Nucleus accumbens (tissue), 56 donors: ENCODE measurements at places on chromosomes 12 and 14.

DNA sequence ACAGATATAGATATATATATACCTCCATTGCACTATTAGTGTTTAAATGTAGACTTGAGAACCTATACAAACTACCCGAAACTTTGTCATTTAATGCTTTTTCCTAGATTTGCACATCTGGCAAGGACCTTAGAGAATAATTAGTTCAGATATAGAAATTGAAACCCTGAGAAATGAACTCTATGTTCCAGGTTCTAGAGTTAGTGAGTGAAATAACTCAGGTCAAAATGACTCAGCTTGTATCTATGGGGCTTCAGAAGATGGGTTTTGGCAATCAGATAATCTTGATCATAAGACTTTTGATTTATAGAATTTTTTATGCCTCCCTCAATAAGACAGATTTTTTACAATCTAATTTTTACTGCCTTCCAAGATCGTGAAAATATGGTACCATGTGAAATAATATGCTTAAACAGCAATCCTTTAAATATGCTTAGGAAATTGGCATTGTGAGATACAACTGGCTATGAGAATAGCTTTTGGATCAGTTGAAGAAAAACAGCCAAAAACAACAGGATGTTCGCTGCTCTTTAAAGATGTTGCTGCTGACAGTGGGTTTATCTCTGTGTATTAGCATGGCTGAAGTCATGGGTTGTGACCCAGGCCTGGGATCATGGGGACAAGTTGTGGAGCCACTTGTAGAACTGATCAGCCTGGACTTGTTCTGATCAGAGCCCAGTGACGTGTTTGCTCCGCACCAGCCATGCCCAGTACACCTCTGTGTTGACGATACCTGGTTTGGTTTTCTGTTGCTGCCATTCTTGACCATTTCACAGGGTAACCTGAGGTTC lies 63.6 kb downstream of the TTLL5 start:
- no peak for DNase-seq

DNA sequence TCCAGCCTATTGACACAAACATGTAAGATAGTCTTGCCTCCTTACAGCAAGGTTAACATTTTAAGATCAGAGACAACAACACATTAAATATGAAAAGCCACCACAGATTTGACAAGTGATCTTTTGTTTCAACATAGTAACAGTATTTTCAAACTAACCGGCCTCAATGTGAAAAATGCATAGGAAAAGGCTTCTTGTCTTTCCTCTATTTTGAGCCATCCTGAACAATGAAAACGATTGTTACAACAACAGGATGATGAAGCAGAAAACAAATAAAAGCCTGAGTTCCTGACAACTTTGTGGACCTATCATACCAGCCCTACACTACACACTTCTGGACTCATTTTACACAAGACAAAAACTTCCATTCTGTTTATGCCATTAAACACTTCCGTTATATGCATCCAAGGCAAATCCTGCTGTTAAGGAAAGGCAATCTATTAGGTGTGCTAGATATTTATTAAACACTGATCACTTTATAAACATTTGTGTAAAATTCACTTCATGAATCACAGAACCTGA lies 37.3 kb downstream of the BAZ1A start:
- DNase-seq: no peak

DNA sequence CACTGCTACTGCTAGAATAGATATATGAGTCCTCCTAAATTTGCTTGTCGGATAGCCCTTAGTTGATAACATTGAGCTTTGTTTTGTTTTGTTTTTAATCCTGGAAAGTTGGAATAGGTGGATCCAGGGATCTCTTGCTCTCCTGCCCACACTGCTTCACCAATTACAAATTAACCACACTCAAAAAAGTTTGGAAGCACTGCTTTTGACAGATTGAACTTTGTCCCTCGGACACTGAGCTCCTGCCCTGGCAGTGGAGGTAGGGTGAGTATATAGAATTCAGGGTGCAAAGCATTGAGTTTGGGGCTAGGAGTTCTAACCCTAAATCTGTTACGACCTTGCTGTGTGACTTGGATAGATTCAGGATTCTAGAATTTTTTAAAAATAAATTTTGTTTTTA lies 15.1 kb upstream of the SYNDIG1L start:
- no peak for DNase-seq

DNA sequence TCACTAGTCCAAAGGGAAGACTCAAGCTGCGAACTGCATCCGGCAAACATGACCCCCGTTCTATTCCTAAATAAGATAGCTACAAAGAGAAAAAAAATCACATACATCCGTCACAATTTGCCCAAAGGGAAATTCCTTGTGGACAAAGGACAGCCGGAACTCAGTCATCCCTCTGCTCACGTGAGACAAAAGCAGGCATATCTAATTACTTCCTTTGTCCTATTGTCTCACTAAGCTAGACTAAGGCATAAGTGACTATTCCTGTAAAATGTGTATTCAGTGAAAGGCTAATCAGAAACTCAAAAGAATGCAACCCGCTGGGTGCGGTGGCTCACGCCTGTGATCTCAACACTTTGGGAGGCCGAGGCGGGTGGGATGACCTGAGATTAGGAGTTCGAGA lies 27.2 kb upstream of the NINJ2 start:
- DNase-seq: no peak

DNA sequence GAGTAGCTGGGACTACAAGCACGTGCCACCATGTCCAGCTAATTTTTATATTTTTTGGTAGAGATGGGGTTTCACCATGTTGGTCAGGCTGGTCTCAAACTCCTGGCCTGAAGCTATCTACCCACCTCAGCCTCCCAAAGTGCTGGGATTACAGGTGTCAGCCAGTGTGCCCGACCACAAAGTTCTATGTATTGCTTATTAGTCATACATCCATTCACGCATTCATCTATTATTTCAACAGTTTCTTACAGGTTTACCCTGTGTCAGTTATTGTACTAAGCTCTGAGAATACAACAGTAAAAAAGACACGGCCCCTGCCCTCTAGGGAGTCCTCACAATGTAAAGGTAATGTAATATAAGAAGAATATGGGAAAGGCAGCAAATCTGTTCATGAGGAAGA lies 188.9 kb upstream of the BTG1 start:
- no peak for DNase-seq

DNA sequence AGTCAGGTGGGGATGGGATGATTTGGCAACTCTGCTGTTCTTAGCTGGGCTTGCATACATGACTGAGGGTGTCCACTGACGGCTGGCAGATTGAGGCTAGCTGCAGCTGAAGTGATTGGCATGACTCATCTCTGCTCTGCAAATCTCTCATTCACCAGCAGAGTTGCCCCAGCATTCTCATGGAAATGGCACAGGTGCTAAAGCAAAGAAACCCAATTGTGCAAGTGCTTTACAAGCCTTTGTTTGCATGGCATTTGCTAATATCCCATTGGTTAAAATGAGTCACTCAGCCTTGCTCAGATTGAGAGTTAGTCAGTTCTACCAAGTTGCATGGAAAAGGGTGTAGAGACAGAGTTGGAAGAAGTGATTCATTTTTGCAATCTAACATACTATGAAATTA lies 389.7 kb upstream of the FAR2 start:
- DNase-seq: no peak

DNA sequence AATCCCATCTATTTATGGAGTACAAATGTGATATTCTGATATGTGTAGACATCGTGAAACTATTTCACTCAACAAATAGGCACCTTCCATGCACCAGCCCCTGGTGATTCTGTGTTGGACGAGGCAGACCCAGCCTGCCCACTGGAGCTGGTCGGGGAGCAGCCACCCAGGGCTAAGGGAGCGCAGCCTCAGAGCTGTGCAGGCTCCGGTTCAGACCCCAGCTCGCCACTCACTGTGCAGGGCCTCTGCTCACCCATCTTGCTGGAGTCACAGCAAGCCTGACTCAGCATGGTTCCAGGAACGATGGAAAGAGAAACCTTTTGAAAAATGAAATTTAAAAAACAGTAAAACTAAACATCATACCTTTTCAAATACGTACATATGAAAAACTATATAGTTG lies 52.3 kb upstream of the BCL11B start:
- no peak for DNase-seq

- no peak for DNase-seq
Measured at GRCh38 chr14:77230914-77231313, 40.1 kb downstream of the NGB start.

GRCh38 chr12:3543826-3544225 lies 52.8 kb downstream of the PRMT8 start:
- no peak for DNase-seq

DNA sequence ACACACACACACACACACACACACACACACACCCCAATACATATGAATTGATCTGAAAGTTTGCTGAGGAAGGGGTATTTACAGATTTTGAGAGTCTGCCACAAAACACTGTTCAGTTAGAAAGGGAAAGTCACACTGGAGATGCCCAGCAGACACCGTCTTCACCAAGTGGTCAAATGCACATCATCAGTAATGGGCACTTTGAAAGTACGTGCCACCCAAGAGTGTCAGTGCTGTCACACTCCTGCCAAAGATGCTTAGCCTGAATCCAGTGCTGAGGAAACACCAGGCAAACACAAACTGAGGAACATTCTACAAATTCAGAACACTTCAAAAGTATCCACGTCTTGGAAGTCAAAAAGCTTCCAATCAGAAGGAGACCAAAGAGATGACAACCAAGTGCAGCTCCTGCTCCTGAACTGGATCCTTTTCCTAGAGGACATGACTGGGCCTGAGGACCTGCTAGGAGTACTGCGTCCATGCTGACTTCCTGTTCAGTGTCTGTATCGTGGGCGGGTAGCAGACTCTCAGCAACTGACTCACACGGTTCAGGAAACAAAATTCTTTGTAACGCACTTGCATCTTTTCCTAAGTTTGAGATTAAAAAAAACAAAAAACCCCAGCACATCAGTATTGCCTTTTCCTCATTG lies 18.6 kb downstream of the PSMC1 start:
- no peak for DNase-seq

- DNase-seq: no peak
Measured at GRCh38 chr12:120141336-120141735, 24.8 kb upstream of the RAB35 start.

- DNase-seq: no peak
Measured at GRCh38 chr14:49820176-49820575, 32.4 kb downstream of the NEMF start.

- no peak for DNase-seq
Measured at GRCh38 chr14:75221797-75222196, 45.4 kb upstream of the TMED10 start.

- DNase-seq: peak; percentile 18
Measured at GRCh38 chr14:39368261-39368959, 63.8 kb downstream of the FBXO33 start.

GRCh38 chr12:122327494-122328385 lies 61.4 kb upstream of the VPS33A start:
- DNase-seq: no peak
